ENCODE measurements at places on chromosomes 7 and 10. TPM values are rescaled to one million over a fixed set of nuclear protein-coding genes. Genes with fewer than 3 reads are reported as not detected.
A peak's percentile ranks its signal among the peaks of the same experiment; 100 is the strongest.

The LIPF gene
- total RNA-seq = not detected

The RET gene
- total RNA-seq = 1.2 TPM

The RSPH10B2 gene
- 5.2 TPM for total RNA-seq

The TPST1 gene
- 56.7 TPM for total RNA-seq

DNA sequence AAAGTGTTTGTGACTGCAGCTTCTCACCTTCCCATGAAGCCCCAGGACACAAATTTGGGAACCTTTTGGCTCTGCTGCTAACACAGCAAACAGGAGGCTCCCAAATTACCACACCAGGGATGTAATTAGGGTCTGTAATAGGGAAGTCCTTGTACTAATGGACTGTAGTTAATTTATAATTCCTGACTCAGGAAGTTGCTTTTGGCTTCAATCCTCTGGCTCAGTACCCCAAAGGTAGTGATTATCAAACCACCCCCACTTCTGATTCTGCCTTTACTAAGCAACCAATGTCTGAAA is 3.8 kb upstream of the MALSU1 start:
- H3K4me3 ChIP-seq = no peak overlapping the region
- H3K27ac ChIP-seq = no peak overlapping the region
- H3K36me3 ChIP-seq = peaks cover 6% of the 10 kb centered on the region
- no peaks in the 10 kb centered on the region for H3K27me3 ChIP-seq

DNA sequence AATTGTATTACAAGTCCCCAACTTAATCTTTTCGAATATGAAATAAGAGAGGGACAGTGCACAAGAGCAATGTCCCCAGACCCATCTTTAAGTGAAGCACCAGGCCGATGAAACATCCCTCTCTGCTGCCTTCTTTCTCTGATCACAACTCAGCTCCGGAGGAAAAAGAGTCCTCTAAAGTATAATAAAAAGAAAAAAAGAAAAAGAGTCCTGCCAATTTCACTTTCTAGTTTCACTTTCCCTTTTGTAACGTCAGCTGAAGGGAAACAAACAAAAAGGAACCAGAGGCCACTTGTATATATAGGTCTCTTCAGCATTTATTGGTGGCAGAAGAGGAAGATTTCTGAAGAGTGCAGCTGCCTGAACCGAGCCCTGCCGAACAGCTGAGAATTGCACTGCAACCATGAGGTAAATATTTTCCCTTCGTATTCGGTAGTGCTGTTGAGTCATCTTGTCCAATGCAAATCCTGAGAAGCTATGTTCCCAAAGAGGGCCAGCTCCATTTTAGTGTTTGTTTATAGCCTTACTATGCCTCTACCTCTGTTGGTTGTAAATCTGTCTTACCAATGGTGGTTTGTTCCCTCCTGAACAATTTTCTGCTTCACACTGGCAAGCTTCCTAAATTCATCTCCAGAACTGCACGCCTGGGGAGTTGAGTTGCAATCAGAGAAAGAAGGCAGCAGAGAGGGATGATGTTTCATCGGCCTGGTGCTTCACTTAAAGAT is at the start of gene IFIT2:
Gene IFIT2 (plus strand): TSS at position 326 of the 725 bp plus-strand sequence. CDS start 78 bp downstream, at position 404.
- peaks cover 2% of the 10 kb centered on the region for H3K4me1 ChIP-seq
- H3K4me3 ChIP-seq = peak within 1 kb of the TSS; percentile 42
- H3K27me3 ChIP-seq = no peaks in the 10 kb centered on the region
- peak within 1 kb of the TSS; percentile 91 for H3K27ac ChIP-seq
- peaks cover 6% of the 10 kb centered on the region for H3K36me3 ChIP-seq

- no peaks in the 10 kb centered on the region for H3K36me3 ChIP-seq
- DNase-seq = no peak
- H3K4me1 ChIP-seq = no peaks in the 10 kb centered on the region
- H3K27ac ChIP-seq = no peak overlapping the region
- no peak overlapping the region for H3K4me3 ChIP-seq
Measured at GRCh38 chr7:47771990-47772360, 176.3 kb downstream of the PKD1L1 start.

DNA sequence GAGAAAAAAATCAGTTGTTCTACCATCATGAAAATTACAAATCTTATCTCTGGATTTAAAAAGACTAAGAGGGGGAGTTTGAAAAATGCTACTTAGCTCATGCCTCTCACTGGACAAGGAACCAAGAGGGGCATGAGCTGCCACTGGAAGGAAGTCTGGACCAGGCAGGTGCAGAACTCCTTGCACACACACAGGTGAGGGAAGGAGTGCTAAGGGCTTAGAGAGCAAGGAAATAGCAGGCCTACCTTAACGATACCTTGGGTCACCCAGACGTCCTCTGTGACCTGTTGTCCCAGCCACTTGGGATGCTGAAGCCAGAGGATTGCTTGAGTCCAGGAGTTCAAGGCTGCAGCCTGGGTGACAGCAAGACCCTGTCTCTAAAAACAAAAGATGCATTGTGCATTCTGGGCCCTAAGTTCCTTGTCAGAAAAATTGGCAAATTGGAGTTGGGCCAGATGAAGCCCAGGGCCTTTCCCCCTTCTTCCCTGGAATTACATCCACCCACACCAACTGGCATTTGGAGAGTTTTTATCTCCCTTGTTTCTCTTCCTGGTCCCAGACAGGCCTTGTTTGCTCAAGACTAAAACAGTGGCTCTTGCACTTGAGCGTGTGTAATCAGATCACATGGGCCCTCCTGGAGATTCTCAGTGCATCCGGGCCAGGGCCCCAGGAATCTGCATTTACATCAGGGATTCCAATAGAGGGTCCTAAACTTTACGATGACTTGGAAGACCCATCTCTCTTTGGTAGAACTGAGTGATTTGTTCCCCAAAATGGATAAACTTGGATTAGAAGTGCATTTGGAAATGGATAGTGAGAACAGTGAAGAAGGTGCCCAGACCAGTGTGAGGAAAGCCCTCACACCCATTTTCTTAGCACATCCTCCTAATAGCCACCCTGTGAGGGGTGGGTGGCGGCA is 3.0 kb downstream of the DDIT4 start:
- no peak overlapping the region for H3K4me3 ChIP-seq
- H3K27ac ChIP-seq = peak overlapping the region; percentile 60
- peaks cover 10% of the 10 kb centered on the region for H3K4me1 ChIP-seq
- DNase-seq = no peak

- DNase-seq = no peak
- H3K36me3 ChIP-seq = no peaks in the 10 kb centered on the region
- H3K4me3 ChIP-seq = no peak overlapping the region
- no peaks in the 10 kb centered on the region for H3K4me1 ChIP-seq
- peaks cover 3% of the 10 kb centered on the region for H3K27me3 ChIP-seq
Measured at GRCh38 chr10:129004398-129004797, 462.6 kb upstream of the MGMT start.

DNA sequence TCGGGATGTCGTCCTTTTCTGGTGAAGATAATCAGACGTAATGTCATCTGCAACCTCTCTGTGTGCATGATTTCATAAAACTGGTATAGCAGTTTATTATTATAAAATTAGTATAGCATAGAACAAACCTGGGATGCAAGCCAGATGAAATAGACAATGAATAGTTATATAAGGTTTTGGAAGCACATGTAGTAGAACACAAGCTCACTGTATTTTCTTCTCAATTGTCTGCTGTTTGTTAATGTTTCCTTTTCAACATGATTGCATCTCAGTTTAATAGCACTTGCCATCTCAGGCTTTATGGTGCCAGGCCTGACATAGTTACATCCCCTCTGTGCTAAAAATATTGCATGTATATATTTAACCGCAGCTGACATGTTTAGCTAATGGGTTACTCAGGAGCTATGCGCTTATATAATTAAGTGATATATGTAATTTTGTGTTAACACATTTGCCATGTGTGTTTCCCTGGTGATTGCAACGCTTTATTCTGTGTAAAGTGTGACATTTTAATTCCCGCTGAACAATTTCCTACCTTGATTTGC is 132.7 kb downstream of the ARID5B start:
- H3K4me3 ChIP-seq = no peak overlapping the region
- no peak for DNase-seq
- H3K27me3 ChIP-seq = no peaks in the 10 kb centered on the region
- no peak overlapping the region for H3K27ac ChIP-seq
- H3K4me1 ChIP-seq = peaks cover 3% of the 10 kb centered on the region

DNA sequence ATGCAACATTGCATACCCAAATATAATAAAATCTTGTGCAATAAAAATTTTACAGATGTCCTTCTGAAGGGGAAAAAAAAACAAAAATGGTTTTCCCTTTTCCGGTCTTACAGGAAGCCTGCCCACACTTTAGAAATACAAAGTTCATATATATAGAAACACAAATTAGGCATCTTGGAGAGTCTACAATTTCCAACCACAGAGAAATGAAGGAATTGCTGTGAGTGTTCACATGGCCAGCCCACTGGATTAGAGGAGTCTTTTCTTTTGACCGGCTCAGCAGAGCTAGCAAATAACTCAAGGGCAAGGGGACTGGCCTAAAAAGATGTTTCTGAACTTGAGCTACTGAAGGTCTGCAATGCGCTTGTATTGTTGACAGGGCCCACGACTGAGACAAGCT is 92.4 kb downstream of the GLI3 start:
- H3K4me1 ChIP-seq = peaks cover 3% of the 10 kb centered on the region
- H3K4me3 ChIP-seq = no peak overlapping the region
- H3K27me3 ChIP-seq = no peaks in the 10 kb centered on the region
- no peak overlapping the region for H3K27ac ChIP-seq
